ENCODE measurements at places on chromosomes 5 and 9.

DNA sequence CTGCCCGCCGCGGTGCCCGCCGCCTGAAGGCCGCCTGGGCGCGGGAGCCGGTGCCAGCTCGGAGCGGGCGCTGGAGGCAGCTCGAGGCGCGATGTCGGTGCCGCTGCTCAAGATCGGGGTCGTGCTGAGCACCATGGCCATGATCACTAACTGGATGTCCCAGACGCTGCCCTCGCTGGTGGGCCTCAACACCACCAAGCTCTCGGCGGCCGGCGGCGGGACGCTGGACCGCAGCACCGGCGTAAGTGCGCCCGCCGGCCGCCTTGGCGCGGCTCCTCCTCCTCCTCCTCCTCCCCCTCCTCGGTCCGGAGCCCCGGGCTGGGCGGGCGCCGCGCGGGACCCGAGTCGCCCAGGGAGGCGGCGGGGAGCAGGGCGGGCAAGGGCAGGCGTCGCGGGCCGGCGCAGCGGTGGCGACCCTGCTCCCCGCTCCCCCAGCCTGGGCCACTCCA lies 455 bp downstream of the OLFM1 start:
- no peak for DNase-seq

DNA sequence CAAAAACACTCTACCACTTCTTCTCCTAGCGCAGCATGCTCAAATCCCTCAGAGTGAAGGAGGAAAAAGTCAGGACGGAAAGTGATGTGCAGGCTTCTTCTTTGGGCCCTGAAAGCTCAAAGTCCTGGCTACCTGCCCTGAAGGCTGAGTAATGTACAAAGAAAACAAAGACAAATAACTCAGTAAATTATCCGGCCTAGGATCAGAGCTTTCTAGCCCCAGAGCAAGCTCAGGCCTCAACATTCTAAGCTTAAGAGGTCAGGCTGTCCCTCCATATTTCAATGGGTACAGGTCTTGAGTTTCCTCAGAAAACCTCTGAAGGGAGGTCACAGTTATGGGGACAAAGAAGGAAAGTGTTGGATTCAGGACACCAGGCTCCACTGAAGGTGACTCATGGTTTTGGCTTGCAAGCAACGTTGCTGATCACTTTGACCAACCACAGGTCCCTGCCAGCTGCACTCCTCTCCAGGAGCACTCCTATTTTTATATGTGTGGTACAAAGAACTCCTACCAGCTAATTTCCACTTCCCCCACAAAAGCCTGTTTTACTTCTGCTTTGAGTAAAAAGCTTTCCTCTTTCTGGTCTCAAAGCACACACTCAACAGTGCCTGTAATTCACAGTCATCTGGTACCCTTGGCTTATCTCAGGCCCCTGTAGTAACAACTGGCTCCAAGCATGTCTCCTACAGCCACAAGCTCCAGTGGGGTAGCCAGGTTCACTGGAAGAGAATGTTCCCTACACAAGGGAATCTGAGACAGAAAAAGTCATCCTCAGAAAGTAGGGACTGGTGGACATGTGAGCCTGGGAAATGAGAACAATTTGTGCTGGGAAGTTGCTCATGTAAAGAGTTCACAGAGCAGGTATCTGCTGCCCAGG lies 115.7 kb downstream of the UGCG start:
- DNase-seq: peak; percentile 47

- DNase-seq: no peak
Observed at GRCh38 chr5:19532936-19533335, 455.1 kb downstream of the CDH18 start.

DNA sequence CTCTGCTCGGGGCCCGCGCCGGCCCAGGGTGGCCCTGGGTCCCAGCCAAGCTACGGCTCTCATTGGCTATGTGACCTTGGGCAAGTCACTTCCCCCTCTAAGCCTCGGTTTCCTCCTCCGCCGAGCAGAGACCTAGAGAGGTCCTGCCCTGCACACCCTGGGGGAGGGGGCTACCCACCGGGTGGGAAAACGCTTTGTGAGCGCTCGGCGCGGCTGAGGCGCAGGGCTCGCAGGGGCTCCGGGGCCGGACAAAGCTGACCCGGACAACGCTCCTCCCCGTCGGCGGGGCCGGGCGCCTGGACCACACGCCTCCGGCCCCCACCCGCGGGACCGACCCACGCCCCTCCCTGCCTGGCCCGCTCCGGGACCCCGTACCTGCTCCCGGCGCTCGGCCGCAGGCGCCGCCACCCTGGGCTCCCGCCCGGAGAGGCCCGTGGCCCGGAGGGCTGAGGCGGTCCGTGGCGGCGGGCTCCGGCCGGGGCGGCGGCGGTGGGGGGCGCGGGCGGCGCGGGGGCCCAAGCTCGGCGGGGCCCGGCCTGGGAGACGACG lies 85.7 kb upstream of the MELK start:
- peak; percentile 53 for DNase-seq

DNA sequence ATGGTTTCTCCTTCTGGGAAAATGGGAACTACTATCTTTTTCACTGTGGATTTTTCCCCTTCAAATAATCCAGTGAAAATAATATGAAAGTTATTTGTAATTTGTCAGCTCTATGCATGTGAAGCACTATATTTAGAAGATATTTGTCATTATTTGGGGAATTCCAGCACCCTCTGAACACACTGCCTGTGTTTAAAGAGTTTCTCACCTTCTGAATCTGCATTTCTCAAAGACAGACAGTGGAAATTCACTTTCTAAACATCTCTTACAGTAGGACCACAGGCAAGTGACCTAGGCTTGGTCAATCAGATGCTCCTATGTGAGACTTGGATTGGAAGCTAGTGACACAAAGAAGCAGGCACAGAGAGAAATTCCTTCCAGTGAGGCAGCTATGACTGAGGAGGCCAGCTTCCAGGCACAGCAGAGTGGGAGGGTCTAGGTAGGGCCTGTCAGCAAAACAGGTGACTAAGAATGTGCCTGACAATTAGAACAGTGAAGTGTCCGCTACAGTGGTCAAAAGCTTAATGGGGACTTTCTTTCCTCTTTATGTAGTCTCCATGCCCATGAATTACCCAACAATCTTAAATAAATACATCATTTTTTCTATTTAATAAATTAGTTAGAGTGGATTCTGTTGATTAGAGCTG lies 167.2 kb downstream of the HMHB1 start:
- peak; percentile 23 for DNase-seq

DNA sequence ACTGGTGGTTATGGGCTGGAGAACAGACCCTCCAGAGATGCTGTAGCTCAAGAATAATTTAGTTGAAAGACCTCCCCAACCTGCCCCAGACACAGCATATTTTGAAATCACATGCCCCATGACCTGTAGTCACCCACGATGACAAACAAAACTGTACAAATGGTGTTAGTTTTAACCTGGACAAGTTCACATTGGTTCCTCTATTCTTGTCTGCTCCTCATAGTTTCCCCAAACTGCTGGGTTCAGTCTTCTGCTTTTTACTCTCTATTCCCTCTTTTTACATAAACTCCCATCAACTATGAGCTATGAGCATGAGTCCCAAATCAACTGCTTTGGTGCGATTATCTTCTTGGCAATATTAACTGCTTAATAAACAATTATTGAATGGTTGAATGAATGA lies 365.3 kb upstream of the CLINT1 start:
- DNase-seq: no peak

DNA sequence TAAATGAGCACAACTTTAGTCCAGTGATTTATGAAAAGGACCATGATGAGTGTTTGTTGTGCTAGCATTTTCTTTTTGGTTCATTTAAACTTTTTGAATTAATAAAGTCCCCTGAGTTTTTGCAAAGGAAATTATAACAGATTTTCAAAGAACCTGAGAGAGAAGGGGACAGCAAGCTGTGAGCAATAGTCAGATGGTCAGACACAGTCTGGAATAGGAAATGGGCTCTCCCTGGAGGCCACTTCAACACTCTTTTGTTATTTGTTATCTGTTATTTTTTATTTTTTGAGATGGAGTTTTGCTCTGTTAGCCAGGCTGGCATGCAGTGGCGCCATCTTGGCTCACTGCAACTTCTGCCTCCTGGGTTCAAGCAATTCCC lies 171.1 kb downstream of the ARHGEF28 start:
- no peak for DNase-seq

GRCh38 chr9:130786526-130786925 lies 48.5 kb upstream of the ABL1 start:
- no peak for DNase-seq

DNA sequence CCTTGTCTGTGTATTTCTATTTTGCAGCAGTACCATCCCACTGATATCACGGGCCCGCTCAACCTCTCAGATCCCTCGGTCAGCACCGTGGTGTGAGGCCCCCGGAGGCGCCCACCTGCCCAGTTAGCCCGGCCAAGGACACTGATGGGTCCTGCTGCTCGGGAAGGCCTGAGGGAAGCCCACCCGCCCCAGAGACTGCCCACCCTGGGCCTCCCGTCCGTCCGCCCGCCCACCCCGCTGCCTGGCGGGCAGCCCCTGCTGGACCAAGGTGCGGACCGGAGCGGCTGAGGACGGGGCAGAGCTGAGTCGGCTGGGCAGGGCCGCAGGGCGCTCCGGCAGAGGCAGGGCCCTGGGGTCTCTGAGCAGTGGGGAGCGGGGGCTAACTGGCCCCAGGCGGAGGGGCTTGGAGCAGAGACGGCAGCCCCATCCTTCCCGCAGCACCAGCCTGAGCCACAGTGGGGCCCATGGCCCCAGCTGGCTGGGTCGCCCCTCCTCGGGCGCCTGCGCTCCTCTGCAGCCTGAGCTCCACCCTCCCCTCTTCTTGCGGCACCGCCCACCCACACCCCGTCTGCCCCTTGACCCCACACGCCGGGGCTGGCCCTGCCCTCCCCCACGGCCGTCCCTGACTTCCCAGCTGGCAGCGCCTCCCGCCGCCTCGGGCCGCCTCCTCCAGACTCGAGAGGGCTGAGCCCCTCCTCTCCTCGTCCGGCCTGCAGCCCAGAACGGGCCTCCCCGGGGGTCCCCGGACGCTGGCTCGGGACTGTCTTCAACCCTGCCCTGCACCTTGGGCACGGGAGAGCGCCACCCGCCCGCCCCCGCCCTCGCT lies 1.9 kb downstream of the LRRC26 start:
- peak; percentile 75 for DNase-seq

- DNase-seq: no peak
Observed at GRCh38 chr5:163261647-163262269, 175.6 kb upstream of the CCNG1 start.

DNA sequence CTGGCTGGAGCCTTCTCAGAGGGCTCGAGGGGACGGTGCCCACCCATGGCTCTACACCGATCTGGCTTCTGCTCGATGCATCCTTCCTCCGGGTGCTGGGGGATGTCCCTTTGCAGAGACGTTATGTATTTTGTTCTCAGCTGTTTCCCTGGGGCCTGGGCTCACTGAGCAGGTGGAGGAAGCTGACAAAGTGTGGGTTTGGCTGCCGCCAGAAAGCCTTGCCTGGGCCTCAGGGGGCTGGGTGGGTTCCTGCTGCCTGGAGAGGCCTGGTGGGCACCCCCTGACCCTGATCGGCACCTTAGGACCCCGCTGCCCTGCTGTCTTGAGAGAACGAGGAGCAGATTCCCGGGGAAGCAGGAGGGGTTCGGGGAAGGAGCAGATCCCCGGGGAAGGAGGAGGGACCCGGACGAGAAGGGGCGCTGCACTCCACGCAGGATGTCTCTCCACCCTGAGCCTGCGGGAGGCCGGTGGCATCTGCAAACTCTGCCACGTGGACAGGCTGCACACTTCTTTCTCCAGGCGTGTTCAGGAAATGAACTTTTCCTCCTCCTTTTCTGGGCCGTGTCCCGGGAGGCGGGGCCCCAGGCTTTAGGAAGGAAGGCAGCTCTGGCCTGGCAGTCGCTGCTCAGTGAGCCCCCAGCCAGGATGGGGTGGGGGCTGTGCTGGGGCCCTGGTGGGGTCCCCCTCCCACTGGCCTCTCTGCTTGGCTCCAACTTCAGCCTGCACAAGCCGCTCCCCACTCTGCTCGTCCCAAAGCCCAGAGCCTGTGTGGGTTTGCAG lies 148.9 kb downstream of the RXRA start:
- DNase-seq: peak; percentile 54

DNA sequence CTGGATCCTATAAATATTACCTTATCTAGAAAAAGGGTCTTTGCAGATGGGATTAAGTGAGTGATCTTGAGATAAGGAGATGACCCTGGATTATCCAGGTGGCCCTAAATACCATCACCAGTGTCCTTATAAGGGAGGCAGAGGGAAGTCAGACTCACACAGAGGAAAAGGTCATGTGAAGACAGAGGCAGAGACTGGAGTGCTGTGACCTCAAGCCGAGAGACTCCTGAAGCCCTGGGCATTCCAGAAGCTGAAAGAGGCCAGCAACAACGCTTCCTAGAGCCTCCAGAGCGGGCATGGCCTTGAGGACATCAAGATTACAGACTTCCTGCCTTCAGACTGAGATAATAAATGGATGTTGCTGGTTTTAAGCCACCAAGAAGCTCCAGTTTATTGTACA lies 118.8 kb downstream of the ATPSCKMT start:
- no peak for DNase-seq

DNA sequence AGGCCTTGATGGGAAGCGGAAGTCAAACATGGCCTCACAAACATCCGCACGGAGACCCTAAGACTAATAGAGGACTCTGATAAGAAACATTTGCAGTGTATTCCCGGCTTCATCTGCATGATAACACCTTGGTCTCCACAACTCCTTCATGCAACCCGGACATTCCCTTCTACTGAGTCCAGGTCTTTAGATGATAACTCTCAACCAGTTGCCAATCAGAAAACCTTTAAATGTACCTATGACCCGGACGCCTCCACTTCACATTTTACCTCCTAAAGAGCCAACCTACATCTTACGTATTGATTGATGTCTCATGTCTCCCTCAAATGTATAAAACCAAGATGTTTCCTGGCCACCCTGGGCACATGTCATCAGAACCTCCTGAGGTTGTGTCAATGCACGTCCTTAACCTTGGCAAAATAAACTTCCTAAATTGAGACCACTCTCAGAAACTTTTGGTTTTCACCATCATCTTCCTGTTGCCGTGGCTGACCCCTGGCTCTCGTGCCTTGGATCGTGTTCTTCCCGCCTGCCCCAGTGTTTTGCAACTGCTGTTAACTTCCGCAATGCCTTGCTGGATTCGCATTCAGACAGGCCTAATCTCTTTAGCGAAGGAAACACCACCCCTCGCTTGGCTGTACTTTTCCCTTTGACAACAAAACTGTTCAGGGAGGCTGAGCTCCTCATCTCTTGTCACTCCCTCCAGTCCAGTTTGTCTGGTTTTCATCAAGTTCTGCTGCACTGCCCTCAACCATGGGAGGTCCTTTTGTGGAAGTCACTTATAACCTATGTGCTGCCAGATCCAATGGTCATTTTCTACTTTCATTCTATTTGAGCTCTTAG lies 1.1 kb upstream of the DAP start:
- DNase-seq: no peak

GRCh38 chr5:151295791-151296477 lies 7.6 kb downstream of the SLC36A3 start:
- no peak for DNase-seq

GRCh38 chr5:55037046-55037771 lies 13.2 kb downstream of the GZMK start:
- DNase-seq: peak; percentile 24

- DNase-seq: no peak
Observed at GRCh38 chr5:121630402-121630801, 221.3 kb upstream of the FTMT start.

DNA sequence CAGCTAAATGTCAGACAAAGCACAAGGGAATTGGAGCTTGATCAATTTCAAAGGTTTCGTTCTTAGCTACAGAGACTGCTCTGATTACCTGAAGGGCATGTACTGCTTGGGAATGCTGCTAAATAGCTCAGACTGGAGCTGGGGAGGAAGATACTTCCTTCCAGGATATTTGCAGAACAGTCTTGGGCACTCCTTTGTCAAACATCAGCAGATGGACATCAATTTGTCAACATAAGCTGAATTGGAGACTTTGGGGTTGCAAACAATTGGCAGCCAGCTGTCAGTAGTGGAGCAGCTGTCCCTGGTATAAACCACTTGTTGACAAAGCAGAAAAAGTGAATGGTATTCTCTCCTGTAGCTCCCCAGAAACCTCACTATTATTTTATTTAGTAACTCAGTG lies 182.0 kb downstream of the CCDC192 start:
- DNase-seq: no peak

GRCh38 chr5:143142596-143143435 lies 260.7 kb downstream of the NR3C1 start:
- DNase-seq: no peak

Measured in GM13977 (cell line).